ENCODE measurements at places on chromosomes 11 and 22.

GRCh38 chr11:81377418-81377817, 1356.2 kb downstream of the FAM181B start:
- DNase-seq: no peak

GRCh38 chr22:44097263-44098020, 73.3 kb downstream of the PARVB start:
- no peak for DNase-seq

- DNase-seq: no peak
Observed at GRCh38 chr22:42889304-42889703, 32.2 kb upstream of the ARFGAP3 start.

GRCh38 chr11:71209656-71210055, 42.7 kb downstream of the SHANK2 start:
- DNase-seq: peak; percentile 88

DNA sequence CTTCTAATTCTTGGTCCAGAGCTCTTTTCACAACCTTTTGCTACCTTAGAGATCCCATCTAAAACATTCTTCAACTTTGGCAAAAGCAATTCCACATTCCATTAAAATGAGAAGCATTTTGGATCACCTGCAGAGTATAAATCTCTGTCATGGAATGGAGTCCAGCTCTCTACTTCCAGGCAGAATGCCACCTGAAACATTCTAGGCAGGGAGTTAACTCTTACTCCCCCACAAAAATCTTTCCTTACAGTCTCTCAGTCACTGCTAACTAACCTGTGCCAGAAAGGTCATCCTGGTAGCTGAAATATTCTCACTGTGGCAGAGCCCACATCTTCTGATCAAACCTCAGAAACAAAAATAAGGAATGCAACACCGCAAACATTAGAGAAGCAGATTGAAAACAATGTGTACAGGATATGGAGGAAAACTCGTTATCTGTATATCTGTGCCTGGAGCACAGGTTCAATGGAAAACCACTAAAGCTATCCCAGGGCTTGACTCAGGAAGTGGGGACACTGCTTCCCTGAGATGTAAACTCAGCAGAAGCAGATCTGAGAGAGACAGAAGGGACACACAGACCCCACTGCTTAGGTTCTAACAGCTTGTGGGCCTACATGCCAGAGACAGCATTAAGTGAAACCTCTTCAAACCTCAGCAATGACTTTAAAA, 78.9 kb downstream of the KCNC1 start:
- DNase-seq: no peak

DNA sequence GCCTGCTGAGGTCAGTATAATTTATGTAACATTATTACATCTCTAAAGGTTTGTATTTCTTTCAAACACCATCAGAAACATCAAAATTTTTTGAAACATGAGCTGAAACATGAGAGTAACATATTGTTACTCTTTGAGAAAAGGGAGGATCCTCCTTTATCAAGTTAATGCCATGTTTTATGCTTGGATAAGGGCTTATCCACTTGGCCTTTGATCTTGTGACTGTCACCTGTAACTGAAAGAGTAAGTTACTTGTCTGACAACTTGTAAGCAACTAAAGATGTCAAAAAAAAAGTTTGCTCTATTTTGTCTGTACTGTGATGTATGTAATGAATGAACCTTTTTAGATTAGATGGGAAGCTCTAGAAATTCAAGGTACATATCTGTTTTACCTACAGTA, 59.6 kb downstream of the FAR1 start:
- no peak for DNase-seq

DNA sequence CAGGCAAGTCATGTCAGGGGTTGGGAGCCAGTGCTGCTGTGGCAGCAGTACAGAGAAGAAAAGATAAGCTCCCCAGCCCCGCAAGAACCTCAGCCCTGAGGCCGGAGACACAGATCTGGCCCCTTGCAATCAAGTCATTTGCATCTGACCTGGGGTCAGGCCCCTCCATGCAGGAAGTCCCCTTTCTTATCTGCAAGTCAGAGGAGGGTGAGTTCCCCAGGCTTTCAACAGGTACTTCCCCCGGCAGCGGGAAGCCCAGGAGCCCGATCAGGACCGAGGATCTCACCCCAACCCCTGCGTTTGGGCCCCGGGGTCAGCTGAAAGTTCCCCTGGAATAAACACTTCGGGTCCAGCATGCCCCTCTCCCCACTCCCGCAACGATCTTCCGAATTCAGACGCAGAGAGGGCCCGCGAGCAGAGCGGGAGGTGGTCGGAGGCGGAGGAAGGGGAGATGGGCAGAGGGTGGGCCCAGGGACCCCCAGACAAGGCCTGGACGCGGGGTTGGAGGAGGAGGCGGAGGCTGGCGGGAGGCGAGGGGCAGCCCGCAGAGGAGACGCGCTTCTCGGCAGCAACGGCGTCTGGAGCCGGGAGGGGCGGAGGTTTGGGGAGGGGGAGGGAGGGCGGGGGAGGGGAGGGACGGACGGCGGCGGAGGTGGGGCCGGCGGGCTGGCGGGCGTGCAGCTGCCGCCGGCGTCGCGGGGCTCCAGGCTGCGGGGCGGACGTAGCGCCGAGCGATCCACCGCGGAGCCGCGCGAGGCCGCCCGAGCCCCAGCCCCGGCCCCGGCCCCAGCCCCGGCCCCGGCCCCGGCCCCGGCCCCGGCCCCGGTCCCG, at the start of gene TSPAN18:
TSPAN18 (plus strand) TSS at position 680 of the 831 bp plus-strand sequence. CDS start 179,455 bp downstream, outside the sequence.
- no peak for DNase-seq

DNA sequence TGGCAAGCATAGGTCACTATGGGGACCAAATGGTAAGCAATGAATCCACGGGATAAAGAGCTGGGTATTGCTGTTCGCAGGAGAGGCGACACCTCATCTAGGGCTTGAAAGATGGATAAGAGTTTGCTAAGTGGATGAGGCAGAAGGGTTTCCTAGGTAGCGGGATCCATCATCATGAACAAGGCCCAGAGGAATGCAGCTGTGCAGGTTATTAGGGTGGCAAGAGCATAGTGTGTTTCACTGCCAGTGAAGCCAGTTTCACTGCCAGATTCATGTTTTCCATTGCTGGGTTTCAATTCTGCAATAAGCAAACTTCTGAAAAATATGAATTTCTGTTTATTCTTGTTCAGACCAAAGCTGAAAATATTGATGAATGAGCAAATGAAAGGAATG, 27.2 kb downstream of the WEE1 start:
- DNase-seq: no peak

GRCh38 chr11:62546244-62546928, at the start of gene AHNAK:
AHNAK (minus strand) TSS chr11:62546806; CDS start chr11:62536098, 10,708 bp downstream.
- peak; percentile 96 for DNase-seq

DNA sequence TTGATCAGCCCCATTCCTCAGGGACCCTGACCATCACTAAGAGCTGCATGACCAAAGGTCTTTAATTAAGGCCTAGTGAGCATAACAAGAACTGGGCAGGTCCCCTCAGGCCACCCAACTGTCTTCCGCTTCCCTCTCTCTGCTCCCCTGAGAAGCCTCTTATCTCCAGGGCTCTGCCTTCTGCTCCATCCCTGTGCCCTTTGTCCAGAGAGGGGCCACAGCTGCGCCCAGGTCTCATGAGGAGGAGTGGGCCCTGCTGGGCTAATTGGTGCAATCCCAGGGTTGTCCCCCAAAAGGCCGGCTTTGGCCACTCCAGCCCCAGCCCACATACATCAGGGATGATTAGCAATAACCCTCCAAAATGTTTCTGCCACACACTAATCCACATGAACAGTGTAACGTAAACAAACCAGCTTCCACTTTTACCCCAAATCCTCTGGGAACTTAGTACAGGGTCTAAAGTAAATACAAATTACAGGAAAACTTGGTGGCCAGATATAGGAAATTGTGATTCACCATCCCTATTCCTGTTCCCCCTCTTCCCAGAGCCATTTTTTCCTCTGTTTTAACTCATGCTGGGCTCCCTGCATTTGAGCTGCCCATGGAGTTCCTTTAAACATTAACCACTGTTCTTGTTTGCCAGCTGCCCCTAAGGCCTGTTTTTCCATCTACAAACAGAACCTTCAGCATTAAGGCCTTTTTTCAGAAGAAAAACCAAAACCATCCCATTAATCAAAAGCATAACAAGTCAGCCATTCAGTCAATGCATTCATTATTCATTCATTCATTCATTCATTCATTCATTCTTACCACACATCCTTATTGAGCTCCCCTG, 34.6 kb upstream of the CAVIN3 start:
- DNase-seq: no peak

DNA sequence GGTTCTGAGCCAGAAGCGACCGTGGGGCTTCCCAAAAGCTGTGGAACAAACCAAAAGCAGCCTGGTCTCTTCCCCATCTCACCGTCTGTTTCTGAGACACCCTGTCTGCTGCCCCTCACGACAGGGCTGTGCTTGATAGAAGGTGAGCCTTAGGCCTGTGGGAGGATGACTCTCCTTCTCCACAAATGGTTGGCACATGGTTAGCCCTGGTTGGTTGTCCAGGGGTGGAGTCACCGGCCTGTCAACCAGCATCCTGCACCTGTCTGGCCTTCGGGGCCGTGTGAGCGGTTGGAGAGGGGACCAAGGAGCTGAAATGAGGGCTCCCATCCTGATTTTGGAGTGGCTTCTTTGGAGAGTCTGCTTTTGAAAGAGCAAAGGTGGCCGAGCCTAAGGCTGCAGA, 135.3 kb downstream of the PKNOX2 start:
- no peak for DNase-seq

DNA sequence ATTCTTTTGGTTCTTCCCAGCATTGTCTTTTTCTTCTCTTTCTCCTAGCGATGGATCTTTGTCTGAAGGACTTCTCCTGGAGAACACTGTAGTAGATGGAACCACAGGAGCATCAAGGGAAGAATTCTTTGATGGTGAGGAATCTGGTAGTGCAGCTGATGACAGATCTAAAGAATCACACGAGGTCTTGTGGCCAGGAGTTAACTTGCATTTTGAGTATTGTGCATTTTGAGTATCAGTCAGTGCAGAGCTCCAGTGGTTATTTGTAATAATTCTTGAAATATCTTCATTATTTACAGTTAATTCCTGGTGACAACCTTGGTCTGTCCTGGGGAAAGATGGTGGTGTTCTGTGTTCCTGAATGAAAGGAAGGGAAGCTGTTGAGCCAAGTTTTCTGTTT, 14.5 kb upstream of the POGLUT3 start:
- no peak for DNase-seq

GRCh38 chr11:78958444-78958843, 383.8 kb upstream of the NARS2 start:
- DNase-seq: no peak

- DNase-seq: no peak
Observed at GRCh38 chr22:44685384-44686056, 16.5 kb upstream of the PRR5 start.

GRCh38 chr11:126109941-126110731, 47.5 kb upstream of the CDON start:
- DNase-seq: no peak

GRCh38 chr22:19868333-19868732, 13.7 kb upstream of the GNB1L start:
- no peak for DNase-seq

DNA sequence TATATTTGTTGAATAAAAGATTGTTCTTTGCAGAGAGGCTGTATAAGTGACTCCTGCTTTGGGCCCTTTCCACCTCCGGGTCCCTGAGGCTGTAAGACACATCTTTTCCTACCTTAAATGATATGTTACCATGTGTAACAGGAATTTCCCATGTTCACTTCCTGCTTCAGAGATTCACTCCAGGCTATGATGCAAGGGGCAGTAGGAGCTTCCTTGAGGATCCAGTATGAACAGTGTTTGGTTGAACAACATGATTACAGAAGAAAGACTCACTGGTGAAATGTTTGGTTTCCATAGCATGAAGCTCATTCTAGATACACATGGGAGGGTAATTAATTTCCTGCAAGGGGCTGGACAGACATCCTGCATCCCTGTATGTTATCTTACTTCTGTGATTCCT, 25.6 kb upstream of the ZDHHC13 start:
- DNase-seq: no peak

DNA sequence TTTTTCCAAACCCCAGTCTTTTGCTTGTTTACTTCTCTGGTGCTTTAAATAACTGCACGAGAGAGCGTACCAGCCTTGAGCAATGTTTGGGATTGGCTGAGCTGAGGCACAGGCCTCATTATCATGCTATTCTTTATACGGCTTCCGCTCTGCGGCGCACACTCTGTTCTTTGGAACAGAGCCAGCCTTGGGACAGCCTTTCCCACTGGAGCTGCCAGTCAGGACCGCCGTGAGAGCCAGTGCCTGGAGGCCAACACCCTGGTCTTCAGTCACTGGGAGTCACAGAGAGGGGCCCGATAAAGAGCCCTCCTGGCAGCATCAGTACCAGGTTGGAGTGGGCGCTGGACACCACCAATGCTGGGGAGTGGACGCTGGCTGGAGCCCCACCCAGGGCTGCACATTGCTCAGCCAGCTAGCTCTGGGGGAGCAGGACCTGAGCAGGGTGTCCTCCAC, 125.6 kb downstream of the BCR start:
- DNase-seq: peak; percentile 90

- DNase-seq: no peak
Observed at GRCh38 chr22:43126501-43127165, 16.1 kb downstream of the BIK start.

- no peak for DNase-seq
Observed at GRCh38 chr11:13116491-13116890, 107.4 kb downstream of the RASSF10 start.

DNA sequence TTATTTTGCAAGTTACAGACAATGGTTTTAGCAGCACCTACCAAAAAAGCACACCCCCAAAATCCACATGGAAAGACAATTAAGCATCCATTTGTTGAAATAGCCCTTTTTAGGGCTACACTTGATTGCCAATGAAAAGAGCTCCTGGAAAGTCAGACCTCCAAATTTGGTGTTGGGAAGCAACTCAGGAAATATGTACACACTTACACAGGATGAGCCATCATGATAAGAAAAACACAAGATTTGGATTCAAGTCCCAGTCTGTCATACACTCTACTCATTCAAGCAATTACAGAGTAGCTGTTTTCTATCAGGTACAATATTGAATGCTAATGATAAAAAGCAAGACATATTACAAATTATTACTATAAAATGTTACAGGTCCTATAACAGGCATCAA, 31.5 kb downstream of the FAM168A start:
- DNase-seq: no peak

DNA sequence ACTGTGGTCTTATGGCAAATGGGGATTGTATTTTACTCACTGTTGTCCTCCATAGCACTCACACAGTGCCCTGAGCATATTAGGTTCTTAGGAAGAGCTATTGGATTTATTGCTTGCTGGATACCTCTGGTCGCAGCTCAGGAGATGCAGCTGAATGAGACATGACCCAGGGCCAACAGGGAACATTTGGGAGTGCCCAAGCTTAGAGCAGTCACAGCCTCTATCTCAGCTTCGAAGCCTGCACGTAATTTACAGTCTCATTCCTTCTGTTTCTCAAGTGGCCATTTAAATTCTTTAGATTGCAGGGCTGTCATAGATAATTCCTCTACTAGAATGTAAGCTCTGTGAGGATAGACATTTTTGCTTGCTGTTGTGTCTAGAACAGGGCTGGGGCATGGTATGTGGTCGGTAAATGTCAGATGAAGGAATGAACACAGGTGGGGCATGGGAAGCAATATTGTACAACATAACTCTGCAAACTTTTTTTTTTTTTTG, 192.8 kb downstream of the GRIK4 start:
- no peak for DNase-seq

- no peak for DNase-seq
Observed at GRCh38 chr22:47281126-47282106, 519.0 kb downstream of the TBC1D22A start.

GRCh38 chr22:40443732-40444131, 73.3 kb downstream of the SGSM3 start:
- no peak for DNase-seq

All from mesenteric fat pad (tissue), 1 donor.